ENCODE measurements at places on chromosomes 2 and 18.

GRCh38 chr2:125526093-125526492 is 1129.9 kb upstream of the GYPC start:
- no peak for DNase-seq

DNA sequence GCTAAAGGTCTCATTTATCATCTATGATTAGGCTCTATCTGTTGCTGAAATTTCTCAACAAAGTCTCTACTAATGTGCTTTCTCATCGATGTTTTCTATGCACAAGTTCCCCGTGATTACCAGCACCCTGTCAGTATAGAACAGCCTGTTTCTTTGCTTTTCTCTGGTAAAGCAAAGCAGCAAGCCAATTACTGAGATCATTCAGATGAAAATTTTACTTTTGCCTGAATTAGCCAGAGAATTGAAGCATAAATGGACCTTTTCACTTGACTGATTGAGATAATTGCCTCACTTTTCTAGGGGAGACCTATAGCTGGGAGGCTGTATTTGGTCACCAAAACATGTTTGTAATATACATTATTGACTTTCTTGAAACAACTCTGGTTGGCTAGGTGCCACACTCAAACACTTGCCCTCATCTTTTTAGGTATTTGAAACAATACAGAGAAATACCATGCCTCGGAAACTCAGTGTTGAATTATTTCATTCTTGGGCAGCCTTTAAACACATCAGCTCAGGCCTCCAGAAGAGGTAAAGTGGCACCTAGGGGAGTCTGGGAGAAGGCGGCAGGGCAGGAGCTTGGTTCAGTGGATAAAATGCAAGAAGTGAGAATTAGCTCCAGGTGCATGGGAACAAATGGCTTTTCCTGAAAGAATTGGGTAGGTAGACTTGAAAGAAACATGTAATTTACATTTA is 96.2 kb downstream of the GALNT3 start:
- no peak for DNase-seq

DNA sequence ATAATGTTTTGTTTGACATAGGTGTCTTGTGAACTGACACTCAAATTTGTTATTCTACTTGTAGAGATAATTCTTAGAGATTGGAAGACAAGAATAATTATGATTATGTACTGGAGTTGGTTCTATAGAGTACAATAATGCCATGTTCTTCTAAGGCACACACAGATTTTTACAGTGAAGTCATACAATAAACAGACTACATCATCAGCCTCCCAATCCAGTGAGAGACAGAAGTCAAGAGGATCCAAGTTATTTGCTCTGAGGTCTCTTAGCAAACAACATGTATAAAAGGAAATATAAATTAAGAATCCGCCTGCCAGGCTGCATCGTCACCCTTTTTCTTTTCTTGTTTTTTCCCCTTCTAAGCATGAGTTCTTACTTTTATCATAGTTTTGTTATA is 613.5 kb upstream of the SETBP1 start:
- no peak for DNase-seq

- no peak for DNase-seq
Measured at GRCh38 chr2:129605646-129606045, 373.8 kb upstream of the RAB6C start.

DNA sequence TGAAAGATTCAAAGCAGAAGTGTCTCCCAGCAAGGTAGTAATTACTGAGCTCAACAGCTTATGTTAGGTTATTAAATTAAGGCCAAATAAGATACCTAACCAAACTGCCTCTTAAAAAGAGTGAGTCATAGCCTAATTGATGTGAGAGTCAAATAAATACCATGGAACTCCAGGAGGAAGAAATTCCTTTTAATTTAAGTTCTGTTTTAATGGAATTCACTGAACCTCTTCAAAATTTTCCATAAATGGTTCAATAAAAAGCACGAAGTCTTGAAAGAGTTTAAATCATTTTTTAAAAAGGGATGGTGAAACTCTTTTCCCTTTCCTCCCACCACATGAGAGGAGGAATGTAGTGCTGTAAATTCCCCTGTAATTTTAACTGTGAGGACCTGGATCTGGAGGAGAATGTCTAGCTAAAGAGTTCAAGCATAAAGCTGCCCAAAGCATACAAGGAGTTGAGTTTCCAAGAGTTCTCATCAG is 180.8 kb upstream of the MMADHC start:
- no peak for DNase-seq

DNA sequence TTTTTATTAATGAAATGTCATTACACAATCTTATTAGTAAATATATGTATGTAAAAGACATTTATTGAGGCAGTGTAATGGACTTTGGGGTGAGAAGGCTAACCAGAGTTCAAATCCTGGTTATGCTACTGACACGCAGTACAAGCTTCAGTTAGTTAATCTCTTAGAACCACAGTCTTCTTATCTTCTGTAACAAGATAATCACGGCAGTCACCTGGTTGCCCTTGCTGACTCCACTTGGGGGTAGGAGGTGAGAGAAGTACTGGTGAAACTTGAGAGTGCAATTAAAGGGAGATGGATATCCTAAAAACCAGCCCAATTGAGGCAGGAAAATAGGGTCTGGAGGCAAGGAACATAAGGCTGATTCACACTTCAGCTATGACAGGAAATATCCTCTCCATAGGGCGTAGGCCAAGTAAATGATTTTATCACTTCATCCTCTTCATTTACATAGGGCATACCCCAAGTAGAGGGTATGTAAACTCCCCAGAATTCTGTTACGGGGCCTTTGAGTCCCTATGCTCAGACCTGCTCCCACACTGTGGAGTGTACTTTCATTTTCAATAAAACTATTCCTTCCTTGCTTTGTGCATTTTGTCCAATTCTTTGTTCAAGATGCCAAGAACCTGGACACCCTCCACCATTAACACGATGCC is 21.3 kb downstream of the SKA1 start:
- no peak for DNase-seq

GRCh38 chr2:137123226-137123625 is 357.9 kb downstream of the THSD7B start:
- DNase-seq: no peak

DNA sequence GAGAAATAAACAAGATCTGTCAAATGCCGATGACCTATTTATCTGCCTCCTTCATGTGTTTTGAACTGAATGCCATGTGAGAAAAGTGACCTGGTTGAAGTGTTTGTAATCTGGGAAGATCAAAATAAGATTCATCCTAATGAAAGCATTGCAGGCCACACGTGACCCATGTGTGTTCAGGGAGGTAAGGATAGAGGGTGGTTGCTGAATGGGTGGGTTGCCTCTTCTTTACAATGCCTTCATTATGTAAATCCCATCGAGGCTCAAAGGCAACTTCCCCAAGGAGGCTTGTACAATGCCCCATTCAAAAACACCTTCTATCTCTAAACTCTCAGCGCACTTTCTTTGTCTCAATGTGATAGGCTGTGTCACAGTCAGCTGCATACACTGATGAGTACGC is 273.1 kb downstream of the LRATD1 start:
- no peak for DNase-seq

Data from left lung (tissue), 14 donors.